Neural crest cell (in vitro differentiated cells): ENCODE measurements at places on chromosomes 2 and 18. TPM values are rescaled to one million over a fixed set of nuclear protein-coding genes. Genes with fewer than 3 reads are reported as not detected.
A peak's percentile ranks its signal among the peaks of the same experiment; 100 is the strongest.

AQP12A gene
- not detected in 2 replicates for total RNA-seq

- peak; percentile 28 for DNase-seq
These were observed 165.8 kb downstream of the TNS1 start for GRCh38 chr2:217836901-217837491.

DNA sequence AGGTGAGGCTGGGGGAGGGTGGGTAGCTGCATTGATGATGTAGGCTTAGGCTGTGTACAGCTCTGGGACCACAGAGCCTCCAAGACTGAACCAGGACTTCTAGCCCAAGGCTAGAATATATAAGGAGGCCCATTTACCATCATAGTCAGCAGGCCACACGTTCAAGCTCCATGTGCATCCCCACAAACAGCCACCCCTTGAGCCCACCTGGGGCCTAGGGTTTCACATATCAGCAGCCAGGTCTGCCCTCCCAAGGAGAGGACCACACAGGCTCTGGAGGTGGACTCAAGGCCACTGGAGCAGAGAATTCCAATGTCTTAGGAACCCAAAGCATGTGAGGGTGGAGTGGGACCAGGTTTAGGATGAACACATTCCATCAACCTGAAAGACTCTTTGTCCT, 230.5 kb downstream of the TTC32 start:
- DNase-seq: no peak

DNA sequence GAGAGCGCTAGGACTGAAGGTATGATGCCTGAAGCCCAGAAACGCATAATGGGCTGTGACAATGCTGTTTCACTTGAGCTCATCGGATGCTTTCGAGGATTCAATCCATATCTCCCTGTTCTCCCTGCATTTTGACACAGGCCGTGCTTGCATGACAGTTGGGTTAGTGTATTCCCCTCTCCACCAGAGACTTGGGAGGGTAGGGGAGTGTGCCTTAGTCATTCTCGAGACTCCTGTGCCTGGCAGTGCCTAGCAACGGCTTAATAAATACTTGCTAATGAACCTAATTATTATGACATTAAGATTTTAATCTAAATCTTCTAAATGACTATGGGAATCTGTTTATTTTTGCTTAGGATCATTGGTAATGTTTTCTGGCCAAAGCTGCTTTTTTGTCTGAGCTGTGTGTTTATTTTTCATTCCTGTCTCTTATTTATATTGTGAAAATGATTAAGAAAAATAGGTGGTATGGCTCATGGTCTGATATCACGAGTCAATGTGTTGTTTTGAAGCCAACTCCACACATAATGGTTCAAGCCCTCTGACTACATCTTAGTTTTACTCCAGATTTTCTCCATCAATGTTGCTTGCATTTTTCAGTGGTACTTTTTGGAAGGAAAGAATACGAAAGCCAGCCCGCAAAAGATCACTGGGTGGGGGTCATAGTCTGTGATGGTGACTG, 61.3 kb downstream of the NEDD4L start:
- no peak for DNase-seq

DNA sequence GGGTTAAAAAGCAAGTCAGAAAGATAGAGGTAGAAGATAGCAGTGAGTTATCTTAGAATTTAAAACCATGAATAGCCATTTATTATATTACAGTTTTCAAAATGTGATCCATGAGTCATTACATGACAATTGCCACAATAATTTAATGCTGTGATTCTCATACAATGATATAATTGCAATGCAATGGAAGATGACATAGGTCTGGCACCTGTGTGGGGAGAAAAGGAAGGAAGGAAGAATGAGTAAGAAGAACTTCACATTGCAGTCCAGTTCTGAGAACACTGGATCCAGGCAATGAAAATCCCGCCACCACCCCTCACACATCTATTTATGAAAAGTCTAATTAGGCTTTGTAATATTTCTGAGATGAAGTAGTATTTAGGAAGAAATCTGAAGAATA, 738.1 kb upstream of the LINC00305 start:
- no peak for DNase-seq

DNA sequence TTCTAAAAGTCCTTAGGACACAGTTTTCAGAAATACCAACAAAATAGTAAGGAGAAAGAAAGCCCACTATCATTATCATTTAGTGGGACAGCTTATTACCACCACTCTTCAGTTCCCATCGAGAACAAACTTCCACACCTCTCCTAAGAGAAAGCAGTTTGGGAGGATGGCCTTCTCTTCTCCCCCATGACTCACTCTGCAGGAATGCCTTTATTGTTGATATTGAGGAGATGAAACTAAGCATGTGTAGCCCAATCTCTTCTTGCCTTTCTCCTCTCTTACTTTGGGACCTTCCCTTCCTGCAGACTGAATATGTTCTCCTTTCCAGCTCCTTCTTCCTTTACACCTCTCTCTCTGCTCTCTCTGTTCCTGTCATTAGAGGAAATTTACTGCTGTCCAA, 30.0 kb upstream of the ERMN start:
- no peak for DNase-seq

DNA sequence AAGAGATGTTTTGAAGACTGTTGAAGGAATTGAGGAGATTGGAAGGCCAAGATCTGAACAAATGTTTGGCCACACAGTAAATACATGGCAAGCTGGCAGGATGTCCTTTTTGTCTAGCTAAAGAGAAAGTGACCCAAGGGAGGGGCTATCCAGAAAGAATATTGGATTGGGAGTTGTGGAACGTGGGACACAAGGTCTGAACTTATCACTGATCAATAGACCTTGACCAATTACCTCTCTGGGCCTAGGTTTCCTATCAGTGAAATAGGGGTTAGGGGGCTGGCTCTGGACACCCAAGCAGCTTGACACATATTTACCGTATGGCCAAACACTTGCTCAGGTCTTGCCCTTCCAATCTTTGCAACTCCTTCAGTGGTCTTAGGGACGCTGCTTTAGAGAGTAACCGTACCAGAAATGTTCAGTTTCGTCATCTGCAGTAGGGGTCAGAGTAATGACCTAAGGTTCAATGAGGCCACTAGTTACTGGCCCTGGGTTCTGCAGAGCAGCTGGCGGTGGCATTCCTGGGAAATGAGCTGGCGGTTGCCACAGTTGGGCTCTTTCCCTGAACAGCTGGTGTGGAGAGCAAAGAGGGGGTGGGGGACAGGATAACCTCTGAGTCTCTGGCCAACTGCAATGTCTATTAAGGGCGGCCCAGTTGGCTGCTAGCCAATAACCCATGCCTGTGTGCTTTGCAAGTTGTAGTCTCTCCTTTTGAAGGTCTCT, 70.1 kb upstream of the STPG4 start:
- no peak for DNase-seq

CHST9 gene
- total RNA-seq: 0.49 and 0.64 TPM in 2 replicates

DNA sequence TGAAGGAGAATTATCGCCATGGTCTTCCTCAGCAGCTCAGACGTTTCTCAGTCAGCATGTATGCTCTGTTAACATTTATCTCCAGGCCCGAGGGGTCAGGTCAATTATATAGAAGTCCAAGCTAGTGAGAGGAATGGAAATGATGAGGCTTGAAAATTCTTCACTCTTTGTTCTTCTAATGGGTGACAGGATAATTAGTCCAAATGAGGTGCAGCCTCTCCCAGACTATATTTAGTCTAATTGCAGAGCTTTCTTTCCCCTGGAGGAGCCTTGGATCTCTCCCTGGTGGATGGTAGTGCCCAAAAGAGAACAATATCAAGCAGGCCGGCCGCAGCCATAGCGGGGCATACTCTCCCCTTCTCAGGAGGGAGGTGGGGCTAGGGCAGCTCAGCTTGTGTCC, 51.4 kb upstream of the DTNB start:
- DNase-seq: no peak

DSC3 gene
- 0.09 and 0.16 TPM in 2 replicates for total RNA-seq

CCDC74B gene
- total RNA-seq: 12.6 and 13.9 TPM in 2 replicates

GRCh38 chr2:29917781-29918180, 3.6 kb downstream of the ALK start:
- DNase-seq: no peak

DNA sequence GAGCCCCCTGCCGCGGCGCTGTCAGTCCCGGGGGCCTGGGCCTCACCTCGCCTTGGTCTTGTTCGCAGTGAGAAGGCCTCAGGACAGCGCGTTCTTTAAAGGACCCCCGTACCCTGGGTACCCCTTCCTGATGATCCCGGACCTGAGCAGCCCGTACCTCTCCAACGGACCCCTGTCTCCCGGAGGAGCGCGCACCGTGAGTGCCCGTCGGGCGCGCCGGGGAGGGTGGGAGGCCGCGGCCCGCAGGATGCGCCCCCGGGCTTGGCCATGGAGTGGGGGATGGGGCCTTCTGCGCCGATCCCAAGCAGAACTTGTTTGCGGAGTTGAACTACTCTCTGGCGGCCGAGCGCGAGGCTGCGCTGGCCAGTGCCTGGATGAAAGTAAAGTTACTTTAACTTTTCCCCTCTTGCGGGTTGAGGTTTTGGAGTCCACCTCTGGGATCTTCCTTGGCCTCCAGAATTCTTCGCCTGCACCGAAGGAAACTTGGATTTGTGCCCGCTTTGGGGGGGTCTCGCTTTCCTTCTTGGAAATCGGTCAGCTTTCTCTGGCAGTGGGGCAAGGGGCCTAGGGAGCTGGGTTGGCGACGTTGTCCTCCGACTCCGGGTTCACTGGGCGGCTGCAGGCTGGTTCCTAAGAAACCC, 1.2 kb downstream of the TCF7L1 start:
- DNase-seq: peak; percentile 51

- DNase-seq: no peak
These were observed 74.2 kb downstream of the STPG4 start for GRCh38 chr2:47080888-47081301.

GRCh38 chr2:232439758-232440135, 16.2 kb upstream of the ALPI start:
- no peak for DNase-seq

- no peak for DNase-seq
These were observed 18.2 kb downstream of the TNFRSF11A start for GRCh38 chr18:62343316-62343715.

- DNase-seq: peak; percentile 53
These were observed 616.6 kb upstream of the FSHR start for GRCh38 chr2:49770919-49771318.

HTR2B gene
- not detected in 2 replicates for total RNA-seq

DNA sequence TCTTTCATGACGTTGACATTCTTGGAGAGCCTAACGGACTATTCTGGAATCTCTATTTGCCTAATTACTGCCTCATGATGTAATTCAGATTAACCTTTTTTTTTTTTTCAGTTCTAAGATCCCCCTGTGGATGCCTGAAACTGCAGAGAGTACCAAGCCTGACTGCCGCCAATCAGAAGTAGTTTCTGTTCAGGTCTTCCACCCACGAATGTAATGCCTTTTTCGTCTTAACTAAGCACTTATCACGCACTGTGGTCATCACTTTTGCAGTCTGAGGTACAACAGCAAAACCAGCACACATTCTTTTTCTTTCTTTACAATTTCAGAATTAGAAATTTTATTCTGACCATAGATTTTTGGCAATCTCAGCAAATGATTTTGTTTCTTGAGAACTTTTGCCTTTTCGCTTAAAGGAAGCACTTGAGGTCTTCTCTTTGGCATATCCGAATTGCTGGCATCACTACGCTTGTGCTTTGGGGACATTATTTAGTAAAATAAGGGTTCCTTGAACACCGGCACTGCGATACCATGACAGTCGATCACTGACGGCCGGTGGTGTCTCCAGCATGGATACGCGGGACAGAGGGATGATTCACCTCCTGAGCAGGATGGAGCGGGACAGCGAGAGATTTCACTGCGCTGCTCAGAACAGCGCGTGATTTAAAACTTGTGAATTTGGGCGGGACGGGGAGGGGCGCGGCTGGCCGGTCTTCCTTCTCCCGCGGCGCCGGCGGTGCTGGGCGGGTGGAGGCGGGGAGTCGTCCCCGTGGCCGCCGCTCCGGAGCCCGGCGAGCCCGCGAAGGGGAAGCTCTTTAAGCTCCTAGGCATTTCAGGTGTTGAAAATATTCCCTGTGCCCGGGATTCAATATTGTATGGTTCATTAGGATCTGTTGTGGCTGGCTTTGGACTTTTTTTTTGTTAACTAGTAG, 32.0 kb upstream of the GPR55 start:
- peak; percentile 25 for DNase-seq

NCKAP5 gene
- total RNA-seq: 22.8 and 27.9 TPM in 2 replicates

DNA sequence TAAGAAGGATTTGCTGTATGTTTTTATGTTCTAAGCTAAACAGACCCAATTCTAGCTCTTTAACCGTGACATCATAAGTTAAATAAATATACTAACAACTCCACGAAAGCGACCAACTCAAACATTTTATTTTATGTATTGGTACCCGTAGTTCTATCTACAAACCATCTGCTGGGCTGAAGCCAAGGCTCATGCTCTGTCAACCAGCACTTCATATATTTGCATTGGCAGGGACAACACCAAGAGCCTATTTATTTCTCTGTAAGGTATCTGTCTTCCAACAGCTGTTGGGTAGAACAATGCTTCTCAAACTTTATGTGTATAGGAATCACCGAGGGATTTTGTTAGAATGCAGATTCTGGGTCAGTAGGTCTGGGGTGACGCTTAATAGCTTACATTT, 64.5 kb downstream of the PID1 start:
- no peak for DNase-seq

- no peak for DNase-seq
These were observed 48.5 kb downstream of the SOCS6 start for GRCh38 chr18:70337139-70337972.

RALBP1 gene
- total RNA-seq: 47.0 and 51.9 TPM in 2 replicates

GRCh38 chr2:186949726-186950256, 100.8 kb upstream of the ZSWIM2 start:
- no peak for DNase-seq

DNA sequence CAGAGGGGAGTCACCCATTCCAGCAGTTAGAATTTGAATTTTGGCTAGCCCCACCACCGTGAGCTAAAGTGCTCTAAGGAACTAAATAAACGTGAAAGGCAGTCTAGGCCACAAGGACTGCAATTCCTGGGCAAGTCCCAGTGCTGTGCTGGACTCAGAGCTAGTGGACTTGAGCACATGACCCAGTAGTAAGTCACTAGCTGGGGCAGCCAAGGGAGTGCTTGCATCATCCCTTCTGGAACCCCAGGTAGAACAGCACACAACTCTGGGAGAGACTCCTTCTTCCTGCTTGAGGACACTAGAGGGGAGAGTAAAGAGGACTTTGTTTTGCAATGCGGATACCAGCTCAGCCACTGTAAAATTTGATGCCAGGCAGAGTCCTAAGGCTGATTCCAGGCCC, 672.2 kb downstream of the CPS1 start:
- no peak for DNase-seq

- DNase-seq: no peak
These were observed 281.4 kb upstream of the ZEB2 start for GRCh38 chr2:144801325-144801724.

ZNF638 gene
- 159 and 185 TPM in 2 replicates for total RNA-seq

DNA sequence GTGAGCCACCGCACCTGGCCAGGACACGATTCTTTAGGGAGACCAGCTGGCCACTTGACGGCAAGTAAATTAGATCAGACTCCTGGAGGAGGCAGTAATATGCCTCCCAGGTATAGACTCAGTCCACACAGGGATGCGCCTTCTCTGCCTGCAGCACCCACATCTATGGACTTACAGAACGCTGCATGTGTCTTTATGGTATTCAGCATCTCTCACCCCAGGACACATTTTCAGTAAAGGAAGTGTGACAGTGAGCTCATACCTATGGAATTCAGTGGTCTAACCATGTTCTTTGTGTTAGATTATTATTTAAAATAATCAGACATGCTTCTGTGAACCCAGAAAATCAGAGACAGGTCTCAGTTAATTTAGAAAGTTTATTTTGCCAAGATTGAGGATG, 5.9 kb upstream of the NARS1 start:
- no peak for DNase-seq

SPP2 gene
- total RNA-seq: not detected in 2 replicates

- DNase-seq: no peak
These were observed 927 bp upstream of the CRYGD start for GRCh38 chr2:208125251-208125650.

OXER1 gene
- total RNA-seq: 1.7 and 1.8 TPM in 2 replicates
